Activated CD4-positive, alpha-beta T cell treated with anti-CD3 and anti-CD28 coated beads for 48 hours (primary cell): ENCODE measurements at places on chromosomes 11 and 22.

- no peak for DNase-seq
Observed at GRCh38 chr11:84799112-84799511, 828.0 kb downstream of the DLG2 start.

- peak; percentile 50 for DNase-seq
Observed at GRCh38 chr22:37904572-37905533, 1.2 kb upstream of the MICALL1 start.

- peak; percentile 63 for DNase-seq
Observed at GRCh38 chr22:17120281-17120680, 879 bp downstream of the TMEM121B start.

- DNase-seq = no peak
Observed at GRCh38 chr11:57167125-57167846, 14.5 kb upstream of the LRRC55 start.

- no peak for DNase-seq
Observed at GRCh38 chr22:20813056-20813455, 39.1 kb downstream of the SERPIND1 start.

- no peak for DNase-seq
Observed at GRCh38 chr11:46036009-46036408, 85.2 kb downstream of the PHF21A start.

DNA sequence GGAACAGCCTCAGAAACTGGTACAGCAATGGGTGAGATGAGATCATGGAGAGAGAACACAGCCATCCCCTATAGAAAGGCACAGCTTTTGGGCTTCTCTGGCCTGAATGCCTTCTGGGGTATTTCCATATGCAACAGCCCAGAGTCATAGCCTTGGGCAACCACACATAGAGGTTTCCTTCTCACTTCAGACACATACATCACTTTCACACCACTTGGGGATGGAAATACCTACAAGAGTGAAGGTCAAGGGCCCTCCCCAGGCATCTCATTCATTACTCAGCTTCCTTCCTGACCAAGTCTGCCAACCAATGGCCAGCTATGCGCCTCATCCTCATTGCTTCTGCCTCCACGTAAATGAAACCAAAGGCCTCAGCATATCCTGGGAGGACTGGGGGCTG, 17.7 kb upstream of the OLFML1 start:
- DNase-seq = peak; percentile 14

- DNase-seq = no peak
Observed at GRCh38 chr11:2787816-2788167, 88.0 kb upstream of the KCNQ1OT1 start.

GRCh38 chr22:38504731-38505540, 1.2 kb downstream of the DDX17 start:
- DNase-seq = peak; percentile 73

DNA sequence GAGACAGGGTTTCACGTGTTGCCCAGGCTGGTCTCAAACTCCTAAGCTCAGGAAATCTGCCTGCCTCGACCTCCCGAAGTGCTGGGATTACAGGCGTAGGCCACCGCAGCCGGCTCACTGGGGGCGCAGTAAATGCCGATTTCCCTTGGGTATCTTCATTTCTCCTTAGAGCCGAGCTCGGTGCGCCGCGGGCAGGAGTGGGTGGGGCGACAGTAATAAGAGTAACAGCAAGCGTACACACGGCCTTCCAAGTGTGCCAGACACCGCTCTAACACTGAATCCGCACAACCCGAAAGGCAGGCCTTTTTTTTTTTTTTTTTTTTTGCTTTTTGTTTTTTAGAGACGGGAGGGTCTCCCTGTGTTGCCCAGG, 500 bp upstream of the ADSL start:
- peak; percentile 74 for DNase-seq

- no peak for DNase-seq
Observed at GRCh38 chr22:31906086-31906485, 38.2 kb upstream of the YWHAH start.

- DNase-seq = no peak
Observed at GRCh38 chr22:50660306-50660705, 12.3 kb upstream of the SHANK3 start.

DNA sequence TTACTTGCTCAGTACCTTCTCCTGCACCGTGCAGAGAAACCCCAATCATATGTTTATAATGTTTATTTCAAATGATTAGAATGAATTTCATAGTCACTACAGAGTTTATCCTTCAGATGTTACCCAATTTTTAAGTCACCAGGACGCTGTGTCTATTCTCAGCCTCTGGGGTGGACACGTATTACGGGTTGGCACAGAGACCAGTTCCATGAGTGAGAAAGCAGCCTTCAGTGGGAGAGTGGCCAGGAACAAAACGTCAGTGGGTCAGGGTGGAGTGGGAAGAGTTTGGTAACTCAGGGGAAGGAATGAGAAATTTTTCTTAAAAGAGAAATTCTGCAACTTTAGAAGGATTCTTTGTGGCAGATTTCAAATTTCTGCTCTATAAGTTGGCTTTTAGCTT, 77.1 kb upstream of the MTMR2 start:
- no peak for DNase-seq

DNA sequence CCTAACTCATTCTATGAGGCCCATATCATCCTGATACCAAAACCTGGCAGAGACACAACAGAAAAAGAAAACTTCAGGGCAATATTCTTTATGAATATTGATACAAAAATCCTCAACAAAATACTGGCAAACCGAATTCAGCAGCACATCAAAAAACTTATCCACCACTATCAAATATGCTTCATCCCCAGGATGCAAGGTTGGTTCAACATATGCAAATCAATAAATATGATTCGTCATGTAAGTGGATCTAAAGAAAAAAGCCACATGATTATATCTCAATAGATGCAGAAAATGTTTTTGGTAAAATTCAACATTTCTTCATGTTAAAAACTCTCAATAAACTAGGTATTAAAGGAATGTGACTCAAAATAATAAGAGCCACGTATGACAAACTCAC, 40.9 kb downstream of the JRKL start:
- DNase-seq = no peak

- no peak for DNase-seq
Observed at GRCh38 chr11:13663631-13664071, 4.8 kb upstream of the FAR1 start.

DNA sequence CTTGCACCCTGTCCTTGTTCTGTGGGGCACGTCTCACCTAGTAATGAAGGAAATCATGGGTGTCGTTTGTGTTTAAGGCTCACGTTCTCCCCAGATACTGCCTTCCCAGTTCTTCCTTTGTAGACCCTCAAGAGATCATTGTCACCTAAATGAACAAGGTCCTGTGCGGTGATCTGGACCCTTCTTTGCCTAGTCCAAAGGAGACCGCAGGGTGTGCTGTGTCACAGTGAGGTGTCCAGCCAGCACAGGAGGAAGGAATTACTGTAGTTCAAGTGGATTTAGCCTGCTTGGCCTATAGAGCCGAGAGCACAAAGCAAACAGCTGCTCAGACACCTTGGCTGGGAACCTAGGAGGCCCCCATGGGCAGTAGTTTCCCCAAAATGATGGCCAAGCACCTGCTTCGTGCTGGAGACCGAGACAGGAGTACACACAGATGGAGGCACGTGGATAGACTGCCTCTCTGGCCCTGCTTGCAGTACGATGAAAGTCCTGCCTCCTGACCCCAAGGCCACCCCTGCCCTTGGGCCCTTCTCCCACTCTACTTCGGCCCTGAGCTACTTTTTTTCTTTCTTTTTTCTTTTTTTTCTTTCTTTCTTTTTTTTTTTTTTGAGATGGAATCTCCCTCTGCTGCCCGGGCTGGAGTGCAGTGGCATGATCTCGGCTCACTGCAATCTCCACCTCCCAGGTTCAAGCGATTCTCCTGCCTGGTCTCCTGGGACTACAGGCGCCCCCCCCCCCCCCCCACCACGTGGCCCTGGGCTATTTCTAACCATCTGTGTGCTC, 19.4 kb upstream of the PPFIA1 start:
- no peak for DNase-seq

- DNase-seq = no peak
Observed at GRCh38 chr11:44229098-44229497, 80.8 kb downstream of the ALX4 start.

- no peak for DNase-seq
Observed at GRCh38 chr11:44889266-44889665, 61.4 kb downstream of the TP53I11 start.

- DNase-seq = no peak
Observed at GRCh38 chr11:47553406-47553743, 443 bp upstream of the CELF1 start.

DNA sequence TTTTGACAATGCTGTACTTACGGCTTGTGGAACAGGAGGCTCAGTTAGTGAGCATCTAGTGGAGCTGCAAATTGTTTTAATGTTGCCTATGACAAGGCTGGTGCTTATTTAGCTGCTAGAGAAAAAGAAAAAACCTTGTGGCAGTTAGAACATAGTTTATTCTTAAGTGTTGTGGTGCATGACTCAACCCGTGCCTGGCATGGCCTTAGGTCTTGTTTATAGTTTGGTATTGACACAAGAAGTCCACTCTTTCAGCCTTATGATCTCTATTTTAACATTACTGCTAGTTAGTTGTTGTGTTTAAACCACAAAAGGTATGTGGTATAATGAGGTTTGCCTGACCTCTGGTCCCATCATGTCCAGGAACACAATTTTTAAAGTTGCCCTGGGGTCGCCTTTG, 744.6 kb downstream of the FAM181B start:
- DNase-seq = no peak

- DNase-seq = no peak
Observed at GRCh38 chr11:131924457-131925201, 554.2 kb downstream of the NTM start.

GRCh38 chr22:45784357-45785277, 113.0 kb downstream of the ATXN10 start:
- DNase-seq = no peak

DNA sequence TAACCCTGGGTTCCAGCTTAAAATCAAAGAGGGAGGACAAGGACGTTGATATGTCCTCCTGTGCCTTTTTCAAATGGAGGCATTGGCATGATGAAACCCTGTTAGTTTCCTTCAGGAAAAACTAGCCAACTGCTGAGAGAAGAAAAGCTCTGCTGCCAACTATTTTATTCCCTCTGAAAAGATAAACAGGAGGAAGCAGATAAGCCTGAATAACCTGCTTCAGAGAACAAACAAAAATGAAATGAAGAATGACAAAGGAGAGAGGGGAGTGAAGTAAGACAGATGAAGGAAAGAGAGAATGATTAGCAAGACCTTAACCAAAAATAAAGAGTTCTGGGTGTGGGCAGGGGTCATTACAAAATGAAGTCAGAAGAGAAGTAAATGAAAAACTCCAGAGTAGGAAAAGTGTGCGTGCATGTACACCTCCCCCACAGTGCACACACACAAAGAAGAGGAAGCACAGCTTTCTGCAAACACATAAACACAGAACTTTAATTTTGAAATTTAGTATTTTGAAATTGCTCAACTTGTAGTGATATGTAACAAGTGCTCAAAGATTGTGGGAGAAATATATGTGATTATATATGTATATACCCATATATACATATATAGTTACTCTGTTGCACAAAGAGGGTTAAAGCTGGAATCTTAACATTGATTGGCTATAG, 332.2 kb downstream of the LUZP2 start:
- no peak for DNase-seq

GRCh38 chr11:14136561-14136960, 174.0 kb downstream of the SPON1 start:
- DNase-seq = no peak

DNA sequence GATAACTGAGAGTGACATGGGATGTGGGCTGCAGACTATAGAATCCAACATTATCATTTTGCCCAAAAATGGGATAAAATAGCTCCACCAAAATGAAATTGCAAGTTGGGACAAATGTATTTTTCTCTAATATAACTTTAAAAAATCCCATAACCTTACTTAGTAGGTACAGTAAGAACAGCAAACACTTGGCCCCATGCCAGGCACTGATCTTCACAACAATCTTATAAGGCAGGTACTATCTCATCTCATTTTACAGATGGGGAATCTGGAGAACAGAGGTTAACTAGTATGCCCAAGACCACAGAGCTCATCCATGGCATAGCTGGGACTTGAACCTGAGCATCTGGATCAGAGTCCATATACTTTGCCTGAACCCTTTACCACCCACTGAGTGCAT, 13.5 kb upstream of the ARHGEF17 start:
- DNase-seq = no peak

DNA sequence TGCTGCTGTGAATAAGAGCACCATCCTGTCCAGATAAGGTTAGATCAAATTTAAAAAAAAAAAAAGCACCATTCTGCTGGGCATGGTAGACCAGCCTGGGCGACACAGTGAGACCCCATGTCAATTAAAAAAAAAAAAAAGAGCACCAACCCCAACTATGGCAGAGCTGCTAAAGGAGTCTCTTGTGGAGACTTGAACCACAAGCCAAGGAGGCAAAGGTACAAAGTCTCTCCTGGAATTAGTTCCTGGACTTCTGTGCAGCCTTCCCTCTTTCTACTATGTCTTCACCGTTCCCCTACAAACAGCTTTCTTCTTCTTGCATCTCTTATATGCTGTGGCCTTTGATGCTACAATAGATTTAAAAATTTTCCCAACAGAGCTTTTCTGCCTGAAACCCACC, 1.3 kb downstream of the PIK3C2A start:
- no peak for DNase-seq

DNA sequence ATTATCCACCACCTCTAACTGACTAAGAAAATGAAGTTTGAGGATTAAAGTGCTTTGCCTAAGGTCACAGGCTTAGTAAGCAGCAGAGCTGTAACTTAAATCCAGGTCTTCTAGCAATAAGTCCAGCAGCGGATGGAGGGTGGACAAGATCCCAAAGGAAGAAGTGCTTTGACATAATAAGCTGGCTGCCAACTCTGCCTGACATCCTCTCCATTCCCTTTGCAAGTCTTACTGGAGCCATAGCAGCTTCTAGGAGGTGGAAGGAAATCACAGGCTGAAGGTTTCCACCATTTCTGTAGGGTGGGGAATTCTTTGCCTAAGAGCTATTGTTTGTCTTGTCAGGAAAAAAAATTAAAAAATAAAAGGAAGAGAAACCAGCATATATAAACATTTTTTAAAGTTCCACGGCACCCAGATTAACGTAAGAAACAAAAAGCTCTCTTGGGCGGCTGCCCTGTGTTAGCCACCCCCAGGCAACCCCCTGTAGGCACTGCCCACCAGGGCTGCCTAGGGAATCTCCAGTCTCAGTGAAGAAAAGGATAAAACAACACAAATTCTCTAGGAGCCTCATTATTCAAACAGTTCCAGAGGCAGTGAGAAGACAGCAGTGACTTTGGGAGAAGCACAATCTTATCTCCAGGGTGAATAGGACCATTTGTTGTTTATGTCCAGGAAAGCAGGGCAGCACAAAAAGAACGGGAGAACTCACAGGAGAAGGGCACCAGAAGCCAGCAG, 380.8 kb upstream of the CADM1 start:
- DNase-seq = no peak

- DNase-seq = no peak
Observed at GRCh38 chr22:49862496-49862776, 8.8 kb downstream of the ZBED4 start.

- DNase-seq = no peak
Observed at GRCh38 chr11:65446446-65447277, 24.1 kb downstream of the NEAT1 start.

GRCh38 chr11:117898059-117898458, 21.6 kb upstream of the FXYD6 start:
- DNase-seq = no peak

- DNase-seq = no peak
Observed at GRCh38 chr11:132471466-132471865, 1060.8 kb downstream of the OPCML start.
